ENCODE measurements at places on chromosomes 7 and 10.

DNA sequence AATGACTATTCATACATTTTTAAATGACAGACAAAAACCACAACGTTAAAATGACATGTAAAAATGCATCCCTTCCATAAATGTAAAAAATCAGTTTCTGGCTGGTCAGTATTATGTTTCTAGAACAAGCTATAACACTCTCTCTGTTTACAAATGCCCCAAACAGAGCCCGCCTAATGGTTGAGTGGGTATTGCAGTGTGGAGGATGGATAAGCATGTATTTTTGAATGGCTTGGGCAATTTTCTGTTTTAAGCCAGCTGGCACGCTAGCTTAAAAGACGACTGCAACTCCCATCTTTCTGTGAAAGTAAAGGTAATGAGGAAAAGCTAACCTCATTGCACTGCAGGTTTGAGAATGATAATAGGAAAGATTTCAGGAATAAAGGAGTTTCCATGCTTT, 430.7 kb downstream of the PARD3 start:
- no peak for DNase-seq

DNA sequence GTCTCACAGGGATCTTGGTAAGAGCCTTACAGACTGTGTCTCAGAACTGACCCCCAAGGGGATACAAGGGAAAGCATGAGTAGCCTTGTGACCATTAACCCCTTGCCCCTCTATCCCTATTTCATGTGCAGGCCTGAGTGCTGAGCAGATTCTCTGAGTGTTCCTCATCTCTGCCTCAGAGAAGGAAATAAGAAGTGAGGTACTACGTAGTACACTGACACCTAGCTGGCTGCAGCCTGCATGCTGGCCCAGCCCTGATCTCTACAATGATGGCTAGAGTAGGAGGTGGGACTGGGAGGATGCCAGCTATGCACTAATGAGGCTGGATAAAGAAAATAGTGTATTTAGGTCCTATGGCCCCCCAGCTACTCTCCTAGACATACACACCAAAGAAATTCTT, 174.9 kb upstream of the HPS1 start:
- DNase-seq = no peak

- DNase-seq = no peak
Measured at GRCh38 chr7:31873816-31874597, 187.0 kb downstream of the PPP1R17 start.

GRCh38 chr7:137753948-137754851, 92.6 kb downstream of the DGKI start:
- no peak for DNase-seq

- no peak for DNase-seq
Measured at GRCh38 chr7:39838326-39838725, 111.7 kb upstream of the CDK13 start.

- no peak for DNase-seq
Measured at GRCh38 chr7:23346316-23346715, 47.2 kb downstream of the MALSU1 start.

DNA sequence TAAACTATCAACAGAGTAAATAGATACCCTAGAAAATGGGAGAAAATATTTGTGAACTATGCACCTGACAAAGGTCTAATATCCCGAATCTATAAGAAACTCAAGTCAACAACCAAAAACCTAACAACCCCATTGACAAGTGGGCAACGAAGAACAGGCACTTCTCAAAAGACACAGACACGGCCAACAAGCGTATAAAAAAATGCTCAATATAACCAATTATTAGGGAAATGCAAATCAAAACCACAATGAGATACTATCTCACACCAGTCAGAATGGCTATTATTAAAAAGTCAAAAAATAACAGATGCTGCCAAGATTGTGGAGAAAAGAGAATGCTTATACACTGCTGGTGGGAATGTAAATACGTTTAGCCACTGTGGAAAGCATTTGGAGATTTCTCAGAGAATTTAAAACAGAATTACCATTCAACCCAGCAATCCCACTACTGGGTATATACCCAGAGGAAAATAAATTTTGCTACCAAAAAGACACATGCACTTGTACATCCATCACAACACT, 63.2 kb upstream of the CAV2 start:
- DNase-seq = no peak

DNA sequence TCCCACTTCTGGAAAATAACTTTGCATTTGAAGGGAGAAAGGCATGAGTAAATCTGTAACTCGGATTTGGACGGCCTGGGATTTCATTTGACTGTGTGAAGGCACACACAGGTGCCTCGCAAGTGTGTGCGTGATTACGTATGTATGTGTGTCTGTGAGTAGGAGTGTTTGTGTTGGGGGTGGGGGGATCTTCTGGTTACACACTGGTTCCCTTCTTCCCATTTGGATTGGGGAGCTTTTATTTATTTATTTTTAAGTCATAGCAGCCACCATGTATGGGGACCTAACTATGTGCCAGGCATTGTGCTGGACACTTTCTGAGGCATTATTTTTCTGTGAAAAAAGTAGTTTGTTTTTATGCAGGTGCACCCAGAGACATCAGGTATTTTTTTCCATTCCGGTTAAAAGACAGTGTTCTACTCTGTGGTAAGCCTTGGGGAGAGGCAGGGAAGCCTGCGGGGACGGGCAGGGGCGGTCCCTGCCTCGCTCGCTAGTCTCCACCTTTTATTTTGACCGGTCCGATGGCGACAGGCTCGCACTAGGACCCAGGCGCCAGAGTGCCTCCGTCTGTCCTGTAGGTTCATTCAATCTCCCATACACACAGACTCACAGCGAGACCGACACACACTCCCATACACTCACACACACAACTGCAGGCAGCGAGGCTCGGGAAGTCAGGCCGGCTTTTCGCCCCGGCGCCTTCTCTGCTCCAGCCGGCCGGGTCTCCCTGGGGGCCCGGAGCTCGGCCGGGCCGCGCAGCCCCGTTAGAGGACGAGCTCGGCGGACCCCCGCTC, at the start of gene MXI1:
MXI1 (plus strand) TSS at position 595 of the 794 bp plus-strand sequence. CDS start 204 bp downstream, outside the sequence.
- peak; percentile 70 for DNase-seq

DNA sequence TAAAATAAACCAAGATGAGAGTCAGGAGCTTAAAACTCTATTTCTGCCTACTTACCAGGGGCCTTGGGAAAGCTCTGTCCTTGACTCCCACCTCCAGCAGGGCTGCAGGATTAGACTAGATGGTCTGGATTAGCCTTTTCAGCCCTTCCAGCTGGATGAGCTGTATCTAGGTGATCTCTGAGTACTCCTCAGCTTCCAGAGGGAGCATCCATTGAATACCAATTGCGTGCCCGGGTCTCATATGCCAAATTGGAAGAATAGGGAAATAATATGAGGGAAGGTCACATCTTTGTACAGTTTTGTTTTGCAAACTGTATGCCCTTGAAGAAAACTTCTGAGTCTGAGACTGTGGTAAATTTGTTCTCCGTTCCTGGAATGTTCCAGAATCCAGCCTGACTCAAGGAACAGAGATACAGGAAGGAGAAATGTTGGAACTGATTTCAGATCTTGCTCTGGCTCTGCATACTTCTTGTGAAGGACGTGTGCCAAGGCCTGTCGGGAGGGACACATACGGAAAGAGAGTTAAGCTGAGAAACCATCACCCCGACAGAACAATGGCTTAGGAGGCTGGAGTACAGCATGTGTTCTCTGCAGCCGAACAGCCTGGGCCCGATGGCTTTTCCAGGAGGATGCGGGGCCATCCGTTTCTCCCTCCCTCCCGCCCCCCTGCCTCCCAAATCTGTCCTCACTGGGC, 44.9 kb downstream of the MINDY4 start:
- DNase-seq = no peak

DNA sequence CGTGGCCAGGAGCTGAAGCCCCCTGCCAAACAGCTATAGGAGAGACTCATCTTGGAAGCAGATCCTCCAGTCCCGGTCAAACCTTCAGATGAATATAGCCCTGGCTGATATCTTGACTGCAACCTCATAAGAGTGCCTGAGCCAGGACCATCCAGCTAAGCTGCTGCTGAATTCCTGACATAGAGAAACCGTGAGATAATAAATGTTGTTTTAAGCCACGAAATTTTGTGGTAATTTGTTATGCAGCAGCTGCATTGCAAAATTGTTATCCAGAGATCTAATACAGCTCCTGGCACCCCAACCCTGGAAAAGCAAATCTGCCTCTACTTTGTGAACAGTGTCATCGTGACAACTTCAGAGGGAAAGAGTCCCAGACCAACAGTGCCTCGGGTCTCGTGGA, 119.9 kb downstream of the CREB5 start:
- no peak for DNase-seq

DNA sequence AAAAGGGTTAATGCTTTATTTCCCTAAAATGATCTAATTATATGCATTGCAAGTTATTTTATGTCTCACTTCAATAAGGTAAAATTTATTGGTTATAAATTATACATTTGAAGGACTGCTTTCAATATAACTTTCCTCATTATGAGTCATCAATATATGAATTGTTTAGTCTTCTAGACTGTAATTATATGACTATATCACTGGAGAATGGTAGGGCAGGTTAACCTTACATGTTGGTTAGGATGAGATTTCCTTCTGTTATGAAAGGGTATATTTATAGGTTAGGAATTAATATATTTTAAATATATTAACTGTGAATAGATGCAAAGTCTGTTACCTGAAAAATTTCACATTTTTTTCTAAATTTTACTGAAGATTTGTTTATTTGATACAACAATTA, 406.4 kb upstream of the ETV1 start:
- no peak for DNase-seq

GRCh38 chr7:108090791-108091460, 39.2 kb downstream of the LAMB4 start:
- DNase-seq = no peak

DNA sequence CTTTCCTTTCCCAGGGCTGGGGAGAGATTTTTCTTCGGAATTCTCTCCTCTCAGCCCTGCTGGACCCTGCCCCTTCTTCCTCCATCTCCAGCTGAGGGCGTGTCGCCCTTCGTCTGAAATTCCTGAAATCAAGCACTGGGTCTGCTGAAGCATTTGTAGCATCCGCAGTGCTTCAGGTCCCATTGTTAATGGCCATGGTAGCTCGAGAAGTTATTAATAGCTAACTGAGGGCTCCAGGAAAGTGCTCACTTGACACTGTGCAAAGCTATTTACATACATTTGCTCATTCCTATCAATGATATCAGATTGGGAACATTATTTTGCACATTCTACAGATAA, 515 bp downstream of the FAM149B1 start:
- DNase-seq = no peak

GRCh38 chr10:120761951-120762350, 89.2 kb upstream of the WDR11 start:
- DNase-seq = no peak

DNA sequence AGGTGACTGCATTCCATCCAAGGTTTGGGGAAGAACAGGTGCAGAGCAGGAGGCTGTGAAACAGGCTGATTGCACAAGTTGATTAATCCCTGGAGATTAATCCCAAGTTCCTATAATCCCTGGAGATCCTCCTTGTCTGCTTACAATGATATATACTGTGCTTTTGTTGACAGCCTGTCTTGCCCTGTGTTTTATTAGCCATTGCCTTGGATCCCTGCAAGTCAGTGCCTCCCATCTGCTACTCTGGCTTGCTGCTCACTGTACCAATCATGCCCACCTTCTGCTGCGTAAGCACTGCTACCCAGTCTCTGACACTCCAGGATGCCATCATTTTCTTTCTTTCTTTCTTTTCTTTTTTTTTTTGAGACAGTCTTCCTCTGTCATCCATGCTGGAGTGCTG, 65.4 kb downstream of the ANKRD61 start:
- no peak for DNase-seq

DNA sequence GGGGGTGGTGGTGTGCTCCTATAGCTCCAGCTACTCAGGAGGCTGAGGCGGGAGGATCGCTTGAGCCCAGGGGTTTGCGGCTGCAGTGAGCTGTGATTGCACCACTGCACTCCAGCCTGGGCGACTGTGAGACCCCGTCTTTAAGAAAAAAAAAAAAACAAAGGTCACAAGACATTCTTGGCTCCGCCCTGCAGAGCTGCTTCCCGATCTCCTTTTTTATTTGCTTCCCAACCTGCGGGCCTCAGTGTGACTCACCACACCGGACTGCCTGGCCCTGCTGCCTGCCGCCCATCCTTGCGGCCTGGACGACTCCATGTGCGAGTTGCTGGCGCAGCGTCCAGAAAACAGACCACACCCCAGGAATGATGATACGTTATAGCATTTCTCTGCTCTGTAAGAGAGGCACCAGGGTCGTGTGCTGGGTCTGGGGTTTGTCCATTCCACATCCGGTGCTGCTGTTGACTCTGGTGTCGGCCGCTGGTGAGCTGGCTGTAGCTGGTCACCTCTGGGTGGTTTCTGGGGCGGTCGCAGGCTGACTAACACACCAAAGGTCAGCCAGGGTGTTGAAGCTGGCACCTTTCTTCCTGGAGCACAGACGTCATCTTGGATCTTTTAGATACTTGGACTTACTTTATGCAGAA, 123.6 kb downstream of the TCF7L2 start:
- no peak for DNase-seq

GRCh38 chr10:88110355-88110754, 246.9 kb downstream of the PTEN start:
- DNase-seq = no peak

DNA sequence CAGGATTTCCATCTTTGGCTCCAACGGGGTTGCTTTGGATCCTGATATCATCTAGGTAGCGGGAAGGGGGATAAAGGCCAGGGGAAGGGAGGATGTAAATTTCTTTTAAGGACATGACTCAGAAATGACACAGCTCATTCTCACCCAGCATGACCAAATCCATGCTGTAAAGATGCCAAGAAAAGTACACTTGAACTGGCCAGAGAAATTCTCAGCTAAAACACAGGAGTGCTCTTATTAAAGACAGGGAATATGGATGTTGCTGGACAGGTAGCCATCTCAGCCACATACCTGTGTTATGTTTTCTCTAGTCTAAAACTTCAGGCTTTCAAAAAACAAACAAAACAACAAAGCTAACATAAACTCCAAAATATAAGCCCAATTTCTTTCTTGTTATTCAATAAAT, 68.3 kb downstream of the NAMPT start:
- no peak for DNase-seq

DNA sequence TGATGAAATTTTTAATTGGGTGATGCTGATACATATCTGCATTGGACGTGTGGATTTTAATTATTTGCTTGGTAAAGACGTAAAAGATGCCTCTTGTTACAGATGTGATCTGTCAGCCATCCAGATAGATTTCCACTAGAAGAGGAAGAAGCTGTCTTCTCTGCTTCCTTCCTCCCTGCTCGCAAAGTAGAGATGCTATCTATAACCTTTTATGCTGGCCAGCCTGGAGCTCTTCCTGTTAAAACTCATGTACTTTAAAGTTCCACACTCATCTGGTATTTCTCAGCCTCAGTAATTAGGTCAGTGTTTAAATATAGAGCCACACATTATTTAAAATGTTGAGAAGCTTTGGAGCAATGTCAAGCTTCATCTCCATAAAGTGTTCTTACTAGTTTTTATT, 51.2 kb upstream of the TMEM229A start:
- DNase-seq = no peak

DNA sequence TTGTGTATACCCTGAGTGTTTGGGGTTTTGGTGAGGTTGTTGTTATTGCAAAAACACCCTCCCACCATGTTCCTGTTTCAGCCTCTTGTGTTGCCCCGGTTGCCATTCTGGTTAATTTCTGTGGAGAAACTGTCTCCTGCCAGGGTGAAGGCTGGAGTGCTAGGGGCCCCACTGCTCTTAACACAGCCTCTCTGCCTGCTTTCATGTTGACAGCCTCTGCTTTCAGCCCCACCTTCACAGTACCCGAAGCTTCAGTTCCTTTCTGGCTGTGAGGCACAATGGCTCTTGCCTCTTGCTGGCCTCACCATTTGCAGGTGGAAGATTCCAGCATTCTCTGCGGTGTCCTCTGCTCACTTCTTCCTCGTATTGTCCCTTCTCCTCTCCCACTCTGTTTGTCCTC, 19.2 kb downstream of the SLC18A2 start:
- DNase-seq = no peak
